ENCODE measurements at places on chromosomes 6 and 20.

GRCh38 chr20:57628047-57628961 is 8.1 kb upstream of the ZBP1 start:
- DNase-seq = no peak

DNA sequence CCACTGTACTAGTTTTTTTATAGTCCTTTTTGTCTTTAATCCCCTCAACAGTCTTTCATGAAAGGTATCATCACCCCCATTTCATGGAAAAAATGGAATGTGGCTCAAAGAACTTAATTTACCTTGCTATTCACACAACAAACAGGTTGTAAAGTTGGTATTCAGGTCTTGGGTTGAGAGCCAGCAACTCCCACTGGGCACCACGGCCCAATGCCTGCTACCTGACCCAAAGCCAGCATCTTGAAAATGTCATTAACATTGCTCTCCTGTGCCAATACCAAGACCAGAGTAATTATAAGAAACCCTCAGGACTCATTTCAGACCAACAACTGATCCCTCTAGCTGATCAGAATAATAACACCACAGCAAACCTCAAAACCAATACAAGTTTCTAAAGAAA is 75.7 kb downstream of the METTL24 start:
- no peak for DNase-seq

DNA sequence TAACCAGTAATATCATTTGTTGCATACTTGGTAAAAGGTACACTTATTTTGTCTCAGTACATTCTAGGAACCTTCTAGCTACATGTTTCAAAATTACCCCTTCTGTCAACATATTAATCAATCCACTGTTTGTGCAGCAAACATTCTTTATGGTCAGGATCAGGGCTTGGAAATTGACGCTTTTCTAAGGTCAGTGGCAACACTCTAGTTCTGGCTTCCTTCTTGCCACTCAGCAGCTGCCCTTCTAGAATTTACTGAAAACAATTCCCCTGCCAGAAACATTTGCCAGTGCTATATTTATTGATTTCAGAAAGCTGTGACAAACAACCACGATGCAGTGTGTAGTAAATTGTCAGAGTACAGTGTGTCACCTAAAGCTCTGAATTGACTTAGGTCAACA is 84.7 kb upstream of the FBXL4 start:
- no peak for DNase-seq

- DNase-seq = no peak
Measured at GRCh38 chr20:49326026-49326425, 48.2 kb upstream of the ZNFX1 start.

- DNase-seq = no peak
Measured at GRCh38 chr6:92329208-92329847, 1090.0 kb downstream of the EPHA7 start.

DNA sequence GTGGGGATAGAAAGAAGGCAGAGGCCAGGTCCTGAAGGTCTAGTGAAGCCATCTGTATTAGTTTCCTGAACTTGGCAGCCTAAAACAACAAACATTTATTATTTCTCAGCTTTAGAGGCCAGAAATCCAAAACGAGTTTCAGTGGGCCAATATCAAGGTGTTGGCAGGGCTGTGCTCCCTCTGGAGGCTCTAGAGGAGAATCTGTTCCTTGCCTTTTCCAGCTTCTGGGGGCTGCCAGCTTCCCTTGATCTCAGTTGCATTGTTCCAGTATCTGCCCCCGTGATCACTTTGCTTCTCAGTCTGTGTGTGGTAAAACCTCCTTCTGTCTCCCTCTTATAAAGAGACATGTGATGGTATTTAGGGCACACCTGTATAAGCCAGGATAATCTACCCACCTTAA is 82.4 kb downstream of the MAFB start:
- DNase-seq = no peak

- no peak for DNase-seq
Measured at GRCh38 chr6:97689078-97689754, 406.2 kb upstream of the MMS22L start.

- no peak for DNase-seq
Measured at GRCh38 chr6:139534472-139535115, 160.1 kb upstream of the CITED2 start.
